Fibroblast of the aortic adventitia (primary cell): ENCODE measurements at places on chromosomes 12 and 14.

DNA sequence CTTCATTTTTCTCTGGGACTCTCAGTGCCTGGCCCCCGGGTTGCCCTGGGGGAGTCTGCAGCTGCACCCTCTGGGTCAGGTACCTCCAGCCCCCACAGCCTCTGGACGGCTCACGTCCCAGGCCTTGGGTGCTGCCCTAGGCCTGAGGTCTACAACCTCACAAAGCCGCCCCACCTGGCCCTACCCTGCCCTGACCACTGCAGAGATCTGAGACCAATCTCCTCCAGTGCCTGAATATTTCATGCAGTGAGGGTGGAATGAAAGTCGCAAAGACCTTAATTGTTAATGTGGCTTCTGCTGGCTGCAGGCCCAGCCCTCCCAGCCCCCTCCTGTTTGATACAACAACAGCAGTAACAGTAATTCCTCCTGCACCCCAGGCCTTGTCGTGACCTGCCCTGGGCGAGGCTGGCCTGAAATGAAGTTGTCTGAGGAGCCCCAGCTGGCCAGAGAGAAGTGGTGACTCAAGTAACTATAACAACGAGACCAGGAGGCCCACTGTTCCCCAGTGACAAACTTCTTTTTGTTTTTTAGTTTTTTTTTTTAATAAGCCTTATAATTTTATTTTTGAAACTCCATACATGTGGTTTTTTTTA, 8.8 kb upstream of the CCDC85C start:
- DNase-seq = peak; percentile 73

DNA sequence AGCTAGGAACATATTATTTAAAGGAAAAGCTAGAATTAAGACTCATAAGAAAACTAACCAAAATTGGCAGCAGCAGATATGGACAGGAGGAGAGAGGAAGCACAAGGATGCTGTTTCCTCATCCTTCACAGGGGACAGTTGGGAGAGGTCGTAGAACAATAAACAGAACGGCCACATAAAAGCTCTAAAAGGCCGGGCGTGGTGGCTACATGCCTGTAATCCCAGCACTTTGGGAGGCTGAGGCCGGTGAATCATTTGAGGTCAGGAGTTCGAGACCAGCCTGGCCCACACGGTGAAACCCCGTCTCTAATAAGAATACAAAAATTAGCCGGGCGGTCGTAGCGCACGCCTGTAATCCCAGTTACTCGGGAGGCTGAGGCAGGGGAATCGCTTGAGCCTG, 10.5 kb downstream of the TCL1B start:
- no peak for DNase-seq

GRCh38 chr12:75599061-75599460, 87.7 kb upstream of the KRR1 start:
- DNase-seq = peak; percentile 91

DNA sequence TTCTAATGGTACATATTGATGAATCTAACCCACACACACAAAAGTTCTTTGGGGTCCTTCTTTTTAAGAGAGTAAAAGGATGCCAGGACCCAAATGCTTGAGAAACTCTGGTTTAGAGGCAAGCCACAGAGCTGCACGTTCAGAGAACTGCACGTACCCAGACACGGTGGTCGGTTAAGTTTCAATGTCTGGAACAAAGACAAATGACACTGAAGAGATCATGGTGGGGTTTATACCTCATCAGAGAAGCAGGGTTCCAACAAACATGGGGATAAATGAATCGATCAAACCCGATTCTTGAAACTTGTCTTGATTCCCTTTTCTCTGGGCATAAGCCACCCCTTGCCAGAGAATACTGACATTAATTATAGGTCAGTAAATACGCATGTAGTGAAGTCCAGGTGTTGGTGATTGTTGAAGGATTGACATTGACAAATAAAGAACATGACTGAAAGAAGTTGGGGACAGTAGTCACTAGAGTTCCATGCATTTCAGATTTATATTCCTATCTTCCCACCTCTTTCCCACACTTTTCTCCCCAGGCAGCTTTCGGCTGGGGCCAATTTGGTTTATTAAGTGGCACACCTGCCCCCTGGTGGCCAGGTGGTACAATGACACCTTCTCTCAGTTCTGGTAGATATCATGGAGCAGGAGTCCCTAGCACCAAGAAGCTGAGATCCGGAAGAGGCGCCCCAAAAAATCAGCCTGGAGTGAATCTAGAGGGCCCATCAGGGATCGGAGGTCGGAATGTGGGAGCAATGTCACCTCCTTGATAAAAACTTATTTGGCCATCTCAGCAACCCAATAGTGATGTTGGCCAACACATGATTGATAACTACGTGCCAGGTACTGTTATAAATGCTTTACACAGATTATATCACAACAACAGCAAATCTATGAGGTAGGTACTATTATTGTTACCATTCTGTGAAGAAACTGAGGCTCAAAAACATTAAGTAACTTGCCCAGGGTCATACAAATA, 17.8 kb upstream of the HDAC7 start:
- DNase-seq = peak; percentile 86

- peak; percentile 64 for DNase-seq
Measured at GRCh38 chr14:25833341-25834126, 764.3 kb downstream of the NOVA1 start.

DNA sequence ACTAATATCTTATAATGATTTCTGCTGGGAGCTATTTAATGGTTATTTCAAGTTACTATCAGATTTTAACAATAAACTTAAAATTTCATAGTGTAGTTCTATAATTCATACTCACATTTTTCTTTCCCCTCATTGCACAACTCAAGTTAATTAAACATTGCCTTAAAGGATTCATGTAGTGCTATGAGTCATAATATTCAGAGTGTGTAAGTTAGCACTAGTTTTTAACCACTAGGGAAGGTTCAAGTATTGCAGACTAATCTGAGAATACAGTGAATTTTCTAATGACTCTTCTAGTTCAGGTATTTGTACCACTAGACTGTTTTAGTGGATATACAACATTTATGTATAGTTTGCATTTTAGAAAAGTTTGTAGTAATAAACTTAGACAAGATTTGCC, 49.9 kb downstream of the FOXA1 start:
- no peak for DNase-seq

GRCh38 chr12:58386136-58386535, 444.8 kb downstream of the ATP23 start:
- no peak for DNase-seq

DNA sequence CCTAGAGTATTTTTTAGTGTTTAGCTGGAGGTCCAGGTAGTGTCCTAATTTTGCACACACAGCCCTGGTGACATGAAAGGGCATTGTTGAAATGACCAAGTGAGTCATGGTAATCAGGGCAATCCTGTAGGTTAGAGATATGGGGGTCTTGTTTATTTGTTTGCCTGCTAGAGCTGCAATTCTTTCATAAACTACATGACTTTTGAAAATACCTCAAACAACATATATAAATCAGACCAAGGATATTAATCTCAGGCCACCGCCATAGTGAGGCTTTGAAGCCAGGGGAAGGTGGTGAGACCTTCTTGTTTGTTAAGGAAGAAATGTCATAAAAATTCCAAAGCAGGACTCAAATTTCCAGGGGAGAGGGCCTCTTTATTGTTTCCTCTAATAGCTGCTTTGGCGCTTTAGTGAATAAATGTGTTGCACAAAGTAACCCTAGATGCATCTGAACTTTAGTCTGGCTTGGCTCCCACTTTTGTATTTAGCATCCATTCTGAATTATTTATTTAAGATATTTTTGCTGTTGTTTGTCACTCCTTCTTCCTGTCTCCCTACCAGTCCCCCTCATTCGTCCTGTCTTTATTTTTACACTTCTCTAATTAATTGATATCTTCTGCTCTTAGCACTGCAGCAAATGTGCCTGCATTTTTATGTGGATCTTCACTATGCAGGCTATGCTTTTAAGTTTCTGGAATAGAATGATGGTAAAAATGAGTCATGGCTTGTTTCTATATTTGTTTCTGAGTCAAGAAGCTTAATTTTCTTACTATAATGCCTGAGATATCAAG, 430.3 kb downstream of the RAD51B start:
- peak; percentile 78 for DNase-seq

- DNase-seq = no peak
Measured at GRCh38 chr12:114408471-114408885, 2.5 kb upstream of the TBX5 start.

- no peak for DNase-seq
Measured at GRCh38 chr12:75765170-75766059, 254.0 kb upstream of the KRR1 start.

DNA sequence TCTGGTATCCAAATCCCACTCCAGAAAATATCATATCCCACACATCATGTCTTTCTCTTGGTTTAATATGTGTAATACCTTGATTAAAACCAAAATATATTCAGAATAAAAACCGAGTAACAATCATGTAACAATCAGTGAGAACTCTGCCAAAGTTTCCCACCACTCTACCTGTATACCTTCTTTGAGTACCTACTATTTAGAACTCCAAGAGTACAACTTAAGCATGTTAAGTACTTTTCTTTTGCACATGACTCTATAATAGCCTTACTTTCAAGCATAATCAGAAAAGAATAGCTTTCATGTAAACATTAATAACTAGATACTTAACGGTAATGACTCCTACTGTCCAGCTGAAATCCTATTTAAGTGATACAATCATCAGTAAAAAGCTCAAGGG, 223.2 kb downstream of the MED13L start:
- DNase-seq = no peak

DNA sequence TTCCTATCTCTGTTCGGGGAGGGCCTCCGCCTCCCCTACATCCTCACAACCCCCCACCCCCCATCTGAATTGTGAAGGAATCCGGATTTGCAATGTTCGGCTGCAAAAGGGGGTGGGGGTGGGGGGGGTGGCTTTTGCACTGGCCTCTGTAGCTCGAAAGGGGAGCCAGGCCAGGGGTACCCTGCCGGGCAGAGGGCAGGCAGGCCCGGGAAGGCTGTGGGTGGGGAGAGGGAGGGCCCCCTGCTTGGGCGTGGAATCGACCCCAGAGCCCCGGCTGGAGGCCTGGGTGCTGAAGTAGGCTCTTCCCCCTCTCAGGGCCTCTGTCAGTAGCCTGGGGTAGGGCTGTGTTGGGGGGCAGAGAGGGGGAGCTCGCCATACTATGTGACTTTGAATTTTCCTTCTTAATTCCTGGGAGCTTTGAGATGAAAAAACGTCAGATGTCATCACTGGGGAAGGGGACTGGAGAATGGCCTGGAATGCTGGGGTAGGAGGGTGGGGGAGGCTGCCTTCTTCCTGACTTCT, 1.1 kb downstream of the LRP1 start:
- no peak for DNase-seq

DNA sequence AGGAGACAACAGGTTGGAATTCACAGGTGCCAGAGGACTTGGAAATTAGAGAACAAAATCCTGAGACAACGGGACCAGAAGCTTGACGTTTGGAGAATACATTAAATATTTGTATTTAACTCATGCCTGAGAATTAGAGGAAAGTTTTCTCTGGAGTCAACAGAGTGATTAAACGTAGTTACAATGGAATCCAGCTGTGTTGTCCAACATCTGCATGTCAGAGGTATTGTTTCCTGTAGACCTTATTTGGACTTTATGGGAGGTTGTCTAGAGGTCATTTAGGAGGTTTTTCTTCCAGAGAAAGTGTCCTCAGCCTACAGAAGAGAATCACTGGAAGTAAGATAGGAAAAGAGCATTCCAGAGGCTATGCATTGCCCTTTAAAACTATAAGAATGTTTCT, 45.1 kb upstream of the RERGL start:
- peak; percentile 65 for DNase-seq

DNA sequence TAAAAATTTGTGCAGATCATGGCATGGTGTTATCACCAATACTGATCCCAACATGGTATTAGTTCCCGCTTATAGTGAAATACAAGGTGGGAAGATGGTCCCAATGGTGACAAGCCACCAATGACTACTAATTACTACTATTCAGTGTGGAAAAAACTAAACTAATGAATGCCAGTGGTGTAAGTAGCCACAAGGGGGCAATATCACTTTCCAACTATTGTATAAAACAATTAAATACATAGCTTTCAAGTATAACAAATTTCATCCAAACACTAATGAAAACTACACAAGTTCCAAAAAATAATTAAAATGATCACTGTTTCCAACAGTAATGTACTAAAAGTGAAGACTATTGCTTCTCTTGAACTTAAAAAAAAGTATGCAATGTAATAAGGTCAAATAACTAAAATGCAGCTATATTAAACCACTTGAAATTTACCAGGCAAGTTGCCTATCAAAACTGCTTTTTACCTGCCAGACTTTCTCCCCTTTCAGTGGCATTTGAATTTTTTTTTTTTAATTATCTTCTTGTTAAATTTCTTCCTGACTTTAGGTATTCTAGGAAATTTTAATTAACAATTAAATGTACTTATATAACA, 58.0 kb downstream of the PAPLN start:
- DNase-seq = peak; percentile 62

DNA sequence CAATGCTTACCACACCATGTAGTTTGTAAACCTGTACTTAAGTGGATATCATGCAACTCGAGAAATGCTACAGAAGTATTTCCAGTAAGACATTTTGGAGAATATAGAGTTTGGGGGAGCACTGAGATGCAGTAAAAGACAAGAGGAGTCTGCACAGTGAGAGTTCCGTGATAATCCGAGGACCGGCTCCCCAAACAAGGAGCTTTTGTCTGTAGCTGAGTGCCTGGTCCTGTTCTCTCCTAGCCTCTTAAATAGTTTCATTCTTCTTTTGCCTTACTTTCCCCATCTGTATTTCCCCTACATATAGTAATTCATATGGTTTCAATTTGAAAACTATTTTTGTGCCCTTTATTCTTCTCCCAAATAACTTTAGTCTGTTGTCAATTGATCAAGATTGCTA, 364.1 kb downstream of the EGLN3 start:
- no peak for DNase-seq

- DNase-seq = no peak
Measured at GRCh38 chr12:114580306-114580705, 103.7 kb downstream of the TBX3 start.

DNA sequence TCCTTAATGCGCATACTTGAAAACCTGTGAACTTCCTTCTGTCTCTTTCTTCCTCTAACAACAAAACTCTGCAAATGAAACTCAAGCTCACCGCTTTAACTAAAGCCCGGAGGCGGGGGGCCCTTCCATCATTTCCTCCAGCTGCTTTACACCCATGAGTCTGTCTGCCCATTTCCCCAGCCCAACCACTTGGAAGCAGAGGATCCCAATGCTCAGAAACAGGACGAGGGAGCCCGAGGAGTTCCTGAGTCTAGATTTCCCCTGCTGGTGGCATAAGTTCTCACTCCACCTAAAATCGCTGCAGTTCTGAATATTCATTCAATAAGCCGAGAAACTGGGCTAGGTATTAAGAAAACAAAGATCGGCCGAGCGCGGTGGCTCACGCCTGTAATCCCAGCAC, 30.8 kb downstream of the GPR19 start:
- no peak for DNase-seq

GRCh38 chr12:6471989-6472360, 1.5 kb upstream of the VAMP1 start:
- DNase-seq = peak; percentile 54
